ENCODE measurements at places on chromosomes 7 and 10. TPM values are rescaled to one million over a fixed set of nuclear protein-coding genes. Genes with fewer than 3 reads are reported as not detected.

GRCh38 chr10:37146443-37146842, 21.0 kb downstream of the ANKRD30A start:
- no peaks in the 10 kb centered on the region for H3K4me1 ChIP-seq
- H3K27me3 ChIP-seq: no peaks in the 10 kb centered on the region
- H3K4me3 ChIP-seq: no peak overlapping the region
- no peaks in the 10 kb centered on the region for H3K36me3 ChIP-seq
- no peak for DNase-seq

GRCh38 chr7:27032839-27033238, 63.0 kb downstream of the HOXA1 start:
- no peak overlapping the region for H3K4me3 ChIP-seq
- H3K4me1 ChIP-seq: peaks cover 24% of the 10 kb centered on the region
- H3K36me3 ChIP-seq: no peaks in the 10 kb centered on the region
- H3K27ac ChIP-seq: peak overlapping the region; percentile 67
- DNase-seq: no peak

DNA sequence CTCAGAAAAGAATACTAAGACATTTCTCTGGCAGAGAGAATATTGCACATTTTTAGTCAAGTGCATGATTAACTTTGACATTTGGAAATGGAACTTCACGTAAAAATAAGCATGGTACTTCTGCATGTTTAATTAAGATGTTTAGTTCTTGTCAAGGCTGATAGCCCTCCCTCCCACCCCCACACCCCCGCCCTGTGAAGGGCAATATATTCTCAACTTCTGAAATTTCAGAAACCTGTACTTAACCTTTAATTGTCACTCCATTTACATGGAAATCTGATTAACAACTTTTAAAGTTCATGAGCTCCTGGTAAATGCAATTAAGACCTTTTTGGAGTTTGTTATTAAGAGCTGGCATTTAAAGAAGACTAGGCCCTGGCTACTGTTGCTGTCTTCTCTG, 205.8 kb downstream of the EXOC4 start:
- H3K4me3 ChIP-seq: no peak overlapping the region
- H3K36me3 ChIP-seq: peaks cover 4% of the 10 kb centered on the region
- no peak for DNase-seq
- no peak overlapping the region for H3K27ac ChIP-seq
- no peaks in the 10 kb centered on the region for H3K27me3 ChIP-seq
- H3K4me1 ChIP-seq: peaks cover 4% of the 10 kb centered on the region

DNA sequence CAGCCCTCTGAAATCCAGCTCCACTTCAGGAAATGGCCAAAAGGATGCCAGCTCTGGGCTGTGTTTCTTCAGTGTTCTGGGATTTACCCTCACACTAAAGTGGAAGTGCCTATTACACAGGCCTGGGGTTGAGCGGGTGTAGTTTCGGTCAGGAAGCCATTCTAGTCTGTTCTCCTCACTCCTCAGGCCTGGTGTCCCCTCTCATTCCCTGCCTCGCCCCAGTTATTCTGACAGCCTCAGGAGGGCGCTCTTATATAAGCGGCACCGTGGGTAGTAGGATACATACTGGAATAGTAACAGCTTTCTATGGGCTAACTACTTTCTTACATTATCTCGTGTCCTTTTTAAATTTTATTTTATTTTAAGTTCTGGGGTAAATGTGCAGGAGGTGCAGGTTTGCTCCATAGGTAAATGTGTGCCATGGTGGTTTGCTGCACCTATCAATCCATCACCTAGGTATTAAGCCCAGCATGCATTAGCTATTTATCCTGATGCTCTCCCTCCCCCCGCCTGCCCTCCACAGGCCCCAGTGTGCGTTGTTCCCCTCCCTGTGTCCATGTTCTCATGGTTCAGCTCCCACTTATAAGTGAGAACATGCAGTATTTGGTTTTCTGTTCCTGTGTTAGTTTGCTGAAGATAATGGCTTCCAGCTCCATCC, 12.2 kb upstream of the LGI1 start:
- peaks cover 4% of the 10 kb centered on the region for H3K27me3 ChIP-seq
- H3K36me3 ChIP-seq: no peaks in the 10 kb centered on the region
- no peak overlapping the region for H3K27ac ChIP-seq
- DNase-seq: peak; percentile 21
- H3K4me3 ChIP-seq: no peak overlapping the region

DNA sequence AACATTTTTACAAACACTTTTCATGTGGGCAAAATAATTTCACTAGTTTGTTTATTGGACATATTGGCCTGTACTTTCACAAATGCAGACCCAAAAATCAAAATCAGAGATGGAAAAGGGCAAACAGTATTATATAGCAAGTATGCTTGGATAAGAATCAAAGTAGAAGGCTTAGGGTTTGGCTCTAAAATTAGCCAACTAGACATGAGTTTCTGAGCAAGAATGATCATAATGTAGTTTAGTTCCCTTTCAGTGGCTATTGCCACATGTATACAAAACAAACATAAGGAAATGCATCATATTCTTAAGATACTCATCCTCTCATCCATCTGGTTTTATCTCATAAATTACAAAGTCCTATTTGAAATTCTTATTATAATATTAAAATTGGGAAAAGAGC, 132.5 kb downstream of the IMMP2L start:
- H3K4me3 ChIP-seq: no peak overlapping the region
- no peak overlapping the region for H3K27ac ChIP-seq
- H3K27me3 ChIP-seq: no peaks in the 10 kb centered on the region
- H3K4me1 ChIP-seq: no peaks in the 10 kb centered on the region
- H3K36me3 ChIP-seq: peaks cover 4% of the 10 kb centered on the region
- DNase-seq: no peak

DNA sequence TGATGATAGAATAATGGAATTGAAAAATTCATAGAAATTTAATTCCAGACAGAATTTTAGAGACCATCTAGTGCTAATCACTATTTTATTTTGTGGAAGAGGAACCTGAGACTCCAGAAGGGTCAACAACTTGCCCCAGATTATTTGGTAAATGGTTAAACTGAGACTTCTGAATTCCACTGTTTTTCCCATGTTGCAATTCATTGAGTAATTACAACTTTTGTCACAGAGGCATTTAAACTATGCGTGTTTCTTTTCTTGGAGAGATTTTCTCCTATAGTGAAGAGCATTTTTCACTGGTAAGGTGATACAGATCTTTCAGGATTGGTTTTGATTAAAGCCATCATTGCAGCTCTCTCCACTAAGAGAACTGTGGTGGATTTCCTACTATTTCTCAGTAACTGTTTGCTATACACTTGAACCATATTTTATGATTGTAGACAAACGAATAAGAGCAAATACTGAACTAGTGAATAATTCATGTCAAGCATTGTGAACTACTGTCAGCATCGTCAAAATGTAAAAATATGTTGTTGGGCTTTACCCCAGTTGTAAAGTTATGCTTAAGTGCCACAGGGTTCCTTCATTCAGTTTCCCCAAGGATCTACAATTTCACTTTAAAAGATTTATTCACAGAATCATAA, 26.5 kb downstream of the LRGUK start:
- H3K27ac ChIP-seq: no peak overlapping the region
- peaks cover 2% of the 10 kb centered on the region for H3K27me3 ChIP-seq
- H3K4me1 ChIP-seq: no peaks in the 10 kb centered on the region
- H3K4me3 ChIP-seq: no peak overlapping the region
- no peak for DNase-seq

GRCh38 chr7:32150589-32150988, 80.4 kb upstream of the PDE1C start:
- H3K4me3 ChIP-seq: no peak overlapping the region
- no peaks in the 10 kb centered on the region for H3K4me1 ChIP-seq

GRCh38 chr10:70558871-70559810, 43.4 kb downstream of the PRF1 start:
- H3K27ac ChIP-seq: peak overlapping the region; percentile 23
- H3K4me3 ChIP-seq: peak overlapping the region; percentile 60
- H3K4me1 ChIP-seq: peaks cover 12% of the 10 kb centered on the region
- peak; percentile 87 for DNase-seq
- no peaks in the 10 kb centered on the region for H3K27me3 ChIP-seq

- peaks cover 17% of the 10 kb centered on the region for H3K27me3 ChIP-seq
- peaks cover 3% of the 10 kb centered on the region for H3K36me3 ChIP-seq
- no peak overlapping the region for H3K4me3 ChIP-seq
- H3K4me1 ChIP-seq: no peaks in the 10 kb centered on the region
- DNase-seq: peak; percentile 49
Measured at GRCh38 chr10:132787495-132788179, 1.7 kb upstream of the NKX6-2 start.

Gene FRMD4A
- 0.85 TPM for total RNA-seq

Gene EPHA1
- 2.8 TPM for total RNA-seq

Gene FAM25A
- total RNA-seq: not detected

Gene TMEM236
- 0.05 TPM for total RNA-seq

Gene LRRD1
- not detected for total RNA-seq

Measured in activated CD4-positive, alpha-beta T cell treated with anti-CD3 and anti-CD28 coated beads for 36 hours (primary cell).